Stimulated activated CD4-positive, alpha-beta T cell treated with anti-CD3 and anti-CD28 coated beads, TNF-alpha, amount 100 ng/mL, for 1 hour (primary cell): ENCODE measurements at places on chromosomes 13 and 19.

GRCh38 chr13:109788372-109789111 is 2.2 kb upstream of the IRS2 start:
- DNase-seq, result no peak

DNA sequence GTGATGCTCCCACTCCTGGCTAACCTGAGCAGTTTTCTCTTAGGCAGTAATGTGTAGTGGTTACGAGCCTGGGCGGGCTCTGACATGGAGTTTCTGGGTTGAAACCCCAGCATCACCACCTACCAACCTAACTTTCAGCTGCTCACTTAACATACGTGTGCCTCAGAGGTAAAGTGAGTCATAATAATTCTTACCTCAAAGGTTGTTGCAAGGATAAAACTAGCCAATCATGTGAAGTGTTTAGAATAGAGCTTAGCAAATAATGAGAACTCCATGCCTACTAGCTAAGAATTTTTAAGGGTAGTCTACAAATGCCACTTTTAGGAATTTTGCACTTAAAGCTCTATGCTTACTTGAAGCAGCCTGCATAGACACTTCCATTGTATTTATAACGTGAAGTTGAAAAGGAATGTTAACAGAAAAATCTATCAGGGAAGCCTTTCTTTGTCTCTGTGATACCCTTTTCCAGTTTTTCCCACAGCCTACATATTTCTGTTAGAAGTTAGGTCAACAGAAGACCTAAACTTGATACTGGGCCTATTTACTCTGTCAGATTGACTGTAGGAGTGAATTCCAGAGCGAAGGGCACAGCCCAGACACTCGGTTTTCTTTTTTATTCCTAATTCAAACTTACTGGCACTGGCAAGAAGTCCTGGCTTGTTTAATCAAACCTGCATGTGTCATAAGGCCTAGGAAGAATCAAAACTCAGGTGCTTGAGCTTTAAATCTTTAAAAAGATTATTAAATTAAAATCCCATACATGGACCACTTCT is 90.7 kb downstream of the FREM2 start:
- no peak for DNase-seq

DNA sequence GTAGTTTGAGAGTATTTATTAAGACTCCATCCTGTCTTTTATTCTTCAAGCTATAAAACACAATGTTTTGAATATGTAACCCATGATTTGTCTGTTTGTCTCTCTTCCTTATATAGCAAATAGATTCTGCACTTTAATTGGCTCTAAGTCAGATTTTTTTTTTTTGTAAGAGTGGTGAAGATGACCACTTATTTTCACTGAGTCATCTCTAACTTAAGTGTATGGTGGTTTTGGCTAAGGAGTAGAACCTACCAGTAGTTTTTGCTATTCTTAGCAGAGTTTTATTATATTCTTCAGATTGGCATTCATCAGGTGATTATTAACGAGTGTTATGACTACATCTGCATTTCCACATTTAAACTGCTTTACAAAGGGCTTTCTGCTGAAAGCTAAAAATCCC is 194.7 kb downstream of the LMO7 start:
- no peak for DNase-seq

GRCh38 chr13:113901642-113902041 is 37.8 kb upstream of the GAS6 start:
- DNase-seq, result no peak

DNA sequence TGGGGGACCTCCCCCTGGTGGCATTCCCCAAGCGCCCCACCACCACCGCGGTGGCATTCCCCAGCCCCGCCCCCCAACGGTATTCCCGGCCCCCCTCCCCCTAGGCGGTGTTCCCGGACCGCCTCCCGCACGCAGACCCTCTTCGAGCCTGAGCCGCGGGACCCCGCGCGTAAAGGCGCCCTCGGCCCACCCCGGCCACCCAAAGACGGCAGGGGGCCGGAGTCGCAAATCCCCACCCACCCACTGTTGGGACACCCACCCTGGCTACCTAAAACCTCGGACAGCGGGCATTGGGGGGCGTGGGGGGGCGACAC is 22.4 kb downstream of the OLFM2 start:
- no peak for DNase-seq

- DNase-seq, result no peak
Measured at GRCh38 chr19:35991731-35992450, 3.1 kb upstream of the SDHAF1 start.

DNA sequence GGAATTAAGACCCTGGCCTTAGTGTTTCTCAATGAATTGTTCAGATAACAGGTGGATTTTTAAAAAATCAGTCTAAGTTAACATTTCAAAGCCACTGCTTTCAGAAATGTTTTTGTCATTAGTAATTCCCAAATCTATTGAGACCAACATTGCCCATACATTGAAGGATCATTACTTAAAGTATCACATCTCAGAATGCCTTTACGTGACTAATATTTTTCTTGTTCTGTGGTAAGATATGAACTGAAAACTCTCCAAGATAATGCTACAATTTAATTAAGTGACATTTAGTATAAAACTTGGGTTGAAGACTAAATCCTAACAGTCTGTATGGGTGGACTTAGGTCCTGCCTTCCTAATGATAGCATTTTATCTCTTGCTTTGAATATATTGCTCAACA is 59.4 kb upstream of the POSTN start:
- DNase-seq, result no peak

DNA sequence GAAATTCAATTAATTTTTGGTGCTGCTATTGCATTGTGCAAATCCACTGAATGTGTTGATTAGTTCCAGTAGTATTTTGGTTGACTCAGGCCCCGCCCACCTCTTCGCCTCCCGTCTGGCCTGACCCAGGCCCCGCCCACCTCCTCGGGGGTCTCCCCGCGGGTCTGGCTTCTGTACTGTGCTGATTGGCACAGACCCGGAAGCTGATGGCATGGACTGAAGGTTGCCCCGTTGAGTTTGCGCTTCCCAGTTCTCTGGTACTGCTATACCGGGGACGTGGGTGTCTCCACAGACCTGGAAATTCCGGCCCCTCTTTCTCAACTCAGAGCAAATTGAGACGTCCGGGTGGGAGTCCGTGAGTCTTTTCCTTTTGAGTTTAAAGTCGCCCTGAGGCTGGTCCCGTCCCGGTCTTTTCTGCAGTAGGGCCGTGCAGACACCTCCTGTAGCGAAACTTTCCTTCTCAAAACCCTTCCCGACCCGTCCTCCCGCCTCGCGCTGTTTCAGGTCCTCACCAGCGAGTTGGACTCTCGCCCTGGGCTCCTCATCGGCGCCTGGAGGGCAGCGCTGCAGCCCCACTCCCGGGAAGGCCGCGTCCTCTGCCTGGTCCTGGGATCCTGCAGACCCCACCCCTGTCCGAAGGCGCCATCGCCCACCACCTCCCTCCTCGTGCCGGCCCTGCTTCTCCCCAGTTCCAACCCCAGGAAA is 14.8 kb downstream of the ZNF701 start:
- no peak for DNase-seq

DNA sequence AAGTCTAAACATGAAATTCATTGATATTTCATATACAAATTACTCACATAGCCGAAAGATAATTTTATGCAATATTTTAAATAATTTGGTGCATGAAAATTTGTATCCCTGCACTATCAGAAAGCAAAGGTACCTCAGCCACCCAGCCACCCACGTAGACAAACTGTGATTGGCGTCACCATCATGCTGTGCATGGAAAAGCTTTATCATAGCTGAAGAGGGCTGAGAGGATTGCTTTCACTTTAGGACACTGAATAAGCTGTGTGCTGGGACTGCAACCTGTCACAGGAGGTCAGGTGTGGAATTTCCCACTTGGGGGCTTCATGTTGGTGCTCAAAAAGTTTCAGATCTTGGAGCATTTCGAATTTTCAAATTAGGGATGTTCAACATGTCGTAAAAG is 96.3 kb downstream of the MYCBP2 start:
- no peak for DNase-seq

DNA sequence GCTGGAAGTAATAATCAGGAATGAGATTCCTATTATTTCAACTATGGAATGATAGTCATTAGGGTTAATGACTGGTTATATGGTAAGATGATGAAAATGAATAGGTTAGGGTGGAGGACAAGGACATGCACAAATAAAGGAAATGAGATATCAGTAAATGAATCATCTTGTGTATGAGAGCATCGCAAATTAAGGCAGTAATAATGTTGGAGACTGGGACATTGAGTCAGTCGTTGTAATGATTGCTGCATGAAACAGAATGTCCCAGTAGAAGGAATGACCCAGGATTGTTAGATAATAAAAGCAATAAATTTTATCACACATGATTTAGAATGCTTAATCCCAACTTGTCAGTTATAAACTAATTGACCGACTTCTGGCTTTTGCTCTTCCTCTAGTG is 1733.7 kb upstream of the PCDH20 start:
- no peak for DNase-seq

DNA sequence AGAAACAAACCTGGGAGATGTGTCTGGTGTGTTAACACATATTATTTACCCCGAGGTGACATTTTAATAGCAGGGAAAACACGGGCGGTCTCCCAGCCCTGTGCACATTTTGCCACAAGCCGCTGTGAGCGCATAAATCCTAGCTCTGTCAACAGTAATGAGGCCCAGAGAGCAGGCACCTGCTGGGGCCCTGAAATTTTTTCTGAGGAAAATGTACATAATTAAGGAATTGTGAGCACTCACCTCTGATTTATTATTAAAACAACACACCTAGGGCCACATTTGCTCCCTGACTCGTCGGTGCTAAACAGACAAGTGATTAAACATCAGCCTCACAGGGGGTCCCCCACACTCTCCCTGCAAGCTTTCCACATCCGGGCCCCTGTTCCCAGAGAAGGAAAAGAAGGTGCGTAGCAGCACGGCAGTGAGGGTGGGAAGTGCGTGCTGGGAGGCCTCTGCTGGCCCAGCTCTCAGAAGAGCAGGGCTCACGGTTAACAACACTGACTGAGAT is 616.3 kb downstream of the UQCRFS1 start:
- no peak for DNase-seq

DNA sequence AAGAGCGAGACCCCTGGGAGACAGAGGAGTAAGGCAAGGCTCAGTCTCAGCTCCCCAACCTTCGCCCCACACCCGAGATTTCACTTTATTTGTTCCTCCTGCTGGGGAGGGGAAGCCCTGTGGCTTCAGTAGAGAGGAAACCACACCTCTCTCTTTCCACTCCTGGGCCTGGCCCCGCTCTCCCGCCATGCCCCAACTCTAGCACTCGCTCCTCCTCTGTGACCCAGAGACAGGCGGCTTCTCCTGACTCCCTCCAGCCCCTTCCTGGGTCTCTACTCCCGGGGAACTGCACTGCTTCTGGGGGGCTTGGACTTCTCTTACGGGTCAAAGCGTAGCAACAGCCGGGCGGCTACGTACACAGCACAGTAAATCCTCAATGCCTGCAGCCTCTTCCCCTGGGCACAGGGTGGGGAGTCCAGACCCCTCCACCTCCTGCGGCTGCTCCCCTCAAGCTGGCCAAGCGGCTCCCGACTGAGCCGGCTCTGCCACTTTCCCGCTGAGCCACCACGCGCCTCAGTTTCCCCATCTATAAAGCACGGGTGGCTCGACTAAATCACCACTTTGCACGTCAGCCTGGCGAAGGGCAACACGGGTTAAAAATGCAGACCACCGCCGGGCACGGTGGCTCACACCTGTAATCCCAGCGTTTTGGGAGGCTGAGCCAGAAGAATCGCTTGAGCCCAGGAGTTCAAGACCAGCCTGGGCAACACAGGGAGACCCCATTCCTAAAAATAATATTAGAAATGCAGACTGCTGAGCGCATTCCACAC is 1.4 kb downstream of the RNF126 start:
- DNase-seq, result no peak

DNA sequence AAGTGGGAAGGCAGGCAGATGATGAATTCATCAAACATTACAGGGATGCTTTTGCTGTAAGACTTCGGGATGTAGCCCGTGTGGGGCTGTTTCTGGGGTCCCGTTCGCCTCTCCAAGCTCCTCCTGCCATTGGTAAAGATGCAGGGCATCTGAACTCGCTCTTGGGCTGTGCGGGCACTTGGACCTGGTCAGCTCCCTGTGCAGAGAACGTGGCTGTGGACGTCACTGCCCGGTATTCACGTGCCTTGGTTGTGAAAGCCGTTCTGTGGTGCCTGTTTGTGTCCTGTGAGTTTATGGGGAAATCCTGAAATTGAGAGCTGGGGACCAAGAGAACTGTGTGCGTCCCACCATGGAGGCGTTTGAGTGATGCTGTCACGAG is 5.4 kb downstream of the TFDP1 start:
- DNase-seq, result no peak

- no peak for DNase-seq
Measured at GRCh38 chr13:99709134-99709533, 207.9 kb downstream of the TM9SF2 start.

DNA sequence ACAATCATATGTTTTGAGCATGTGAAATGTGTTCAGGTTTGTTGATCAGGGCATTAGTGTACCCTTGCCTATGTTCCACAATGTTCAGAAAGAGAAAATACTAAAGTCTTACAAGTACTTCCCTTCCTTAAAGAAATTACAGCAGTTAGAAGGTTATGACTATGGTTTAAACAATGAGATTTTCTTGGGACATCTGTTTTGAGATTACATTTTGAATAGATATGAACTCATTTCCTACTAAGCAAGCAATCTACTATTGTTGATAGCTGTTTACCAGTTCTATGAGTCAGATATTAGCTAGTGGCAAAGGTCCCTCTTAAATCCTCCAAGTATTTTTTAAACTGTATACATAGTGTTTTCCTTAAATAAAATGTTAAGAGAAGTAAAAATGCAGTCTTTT is 241.3 kb downstream of the DACH1 start:
- no peak for DNase-seq

GRCh38 chr13:106143930-106144709 is 391.3 kb downstream of the EFNB2 start:
- DNase-seq, result no peak

- no peak for DNase-seq
Measured at GRCh38 chr13:59631271-59631670, 532.5 kb downstream of the DIAPH3 start.

- no peak for DNase-seq
Measured at GRCh38 chr19:33391631-33392249, 18.2 kb downstream of the CEBPG start.

GRCh38 chr19:39160523-39160861 is 34.9 kb downstream of the PAK4 start:
- no peak for DNase-seq

DNA sequence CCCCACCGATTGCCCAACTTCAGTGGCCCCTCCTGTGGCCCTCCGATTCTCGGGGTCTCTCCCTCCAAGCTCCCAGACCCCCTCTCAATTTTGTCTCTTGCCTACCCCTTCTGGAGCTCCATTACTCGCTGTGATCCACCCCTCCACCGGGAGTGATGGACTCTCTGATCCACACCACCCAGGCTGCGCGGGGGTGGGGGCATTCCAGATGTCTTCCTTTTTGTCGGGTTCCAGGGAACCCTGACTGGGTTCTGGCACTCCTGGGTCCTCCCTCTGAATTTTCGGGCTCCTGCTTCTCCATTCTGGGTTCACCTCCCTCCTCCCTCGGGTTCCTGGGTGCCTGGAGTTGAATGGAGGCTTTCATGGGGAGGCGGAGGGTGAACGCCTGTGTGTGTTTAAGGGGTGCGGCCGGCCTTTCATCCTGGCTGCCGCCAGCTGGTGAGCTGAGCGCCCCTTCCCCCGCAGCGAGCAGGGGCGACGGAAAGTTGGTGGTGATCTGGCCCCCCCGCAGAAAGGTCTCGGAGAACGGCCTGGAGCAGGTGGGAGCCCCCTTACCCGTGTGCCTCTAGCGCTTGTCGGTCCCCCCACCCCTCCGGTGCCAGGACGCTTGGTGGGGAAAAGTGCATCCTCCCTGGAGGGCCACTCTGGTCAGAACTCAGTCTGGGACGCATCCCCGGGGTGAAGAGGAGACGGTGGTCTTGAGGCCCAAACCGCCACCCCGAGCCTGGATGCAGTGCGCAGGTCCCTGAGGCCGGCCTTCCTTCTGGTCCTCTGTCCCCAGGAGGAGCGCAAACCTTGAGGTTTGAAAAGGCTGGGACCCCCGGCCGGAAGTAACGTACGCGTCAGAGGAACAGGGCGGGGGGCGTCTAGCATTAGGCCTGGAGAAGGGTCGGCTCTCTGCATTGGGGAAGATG is 1.6 kb downstream of the MISP3 start:
- DNase-seq, result no peak
